ENCODE measurements at places on chromosomes 16 and 17.

DNA sequence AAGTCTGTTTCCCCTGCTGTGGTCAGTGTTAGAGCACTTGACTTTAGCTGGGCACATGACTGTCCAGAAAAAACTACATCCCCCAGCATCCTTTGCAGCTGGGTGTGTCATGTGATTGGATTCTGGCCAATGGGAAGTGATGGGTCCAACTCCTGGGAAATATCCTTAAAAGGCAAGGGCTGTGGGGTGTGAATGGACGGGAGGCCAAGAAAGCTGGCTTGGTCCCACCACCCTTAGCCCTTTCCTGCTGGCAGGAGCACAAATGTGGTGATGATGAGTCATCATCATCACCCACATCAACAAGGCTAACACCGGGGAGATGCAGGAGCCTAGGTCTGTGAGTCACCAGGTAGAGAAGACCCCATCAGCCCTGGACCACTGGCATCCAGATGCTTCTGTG lies 341.7 kb downstream of the C16orf95 start:
- no peak for DNase-seq

DNA sequence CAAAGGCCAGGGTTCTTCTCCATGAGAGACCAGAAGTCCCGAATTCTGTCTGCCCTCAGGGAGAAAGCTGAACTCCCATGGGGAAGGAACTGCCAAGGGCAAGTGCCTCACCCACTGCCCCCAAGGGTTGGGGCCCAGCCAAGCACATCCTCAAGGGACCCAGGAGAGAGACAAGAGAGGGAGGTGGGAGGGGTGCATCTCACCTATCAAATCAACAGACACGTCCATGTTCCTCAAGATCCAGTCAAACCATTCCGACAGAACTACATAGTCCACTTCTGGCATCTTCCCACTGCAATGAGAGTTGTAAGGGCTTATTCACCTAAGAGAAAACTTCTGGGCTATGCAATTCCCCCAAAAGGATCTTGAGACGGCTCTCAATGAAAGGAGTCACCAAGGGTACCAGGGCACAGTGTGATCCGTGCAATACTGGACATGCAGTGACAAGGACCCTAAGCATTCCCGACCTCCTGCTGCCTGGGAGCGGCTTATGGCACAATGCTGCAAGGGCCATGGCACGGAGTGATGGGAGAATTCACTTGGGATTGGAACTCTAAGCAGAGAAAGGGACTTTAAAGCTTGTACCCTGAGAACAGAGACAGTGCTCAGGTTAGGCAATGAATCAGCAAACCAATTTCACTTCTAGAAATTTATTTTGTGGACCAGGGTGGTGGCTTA lies 32.2 kb downstream of the TK2 start:
- no peak for DNase-seq

- no peak for DNase-seq
Observed at GRCh38 chr16:86569701-86570447, 3.2 kb downstream of the FOXC2 start.

GRCh38 chr16:84084570-84085270 lies 32.0 kb downstream of the MBTPS1 start:
- DNase-seq, result peak; percentile 72

DNA sequence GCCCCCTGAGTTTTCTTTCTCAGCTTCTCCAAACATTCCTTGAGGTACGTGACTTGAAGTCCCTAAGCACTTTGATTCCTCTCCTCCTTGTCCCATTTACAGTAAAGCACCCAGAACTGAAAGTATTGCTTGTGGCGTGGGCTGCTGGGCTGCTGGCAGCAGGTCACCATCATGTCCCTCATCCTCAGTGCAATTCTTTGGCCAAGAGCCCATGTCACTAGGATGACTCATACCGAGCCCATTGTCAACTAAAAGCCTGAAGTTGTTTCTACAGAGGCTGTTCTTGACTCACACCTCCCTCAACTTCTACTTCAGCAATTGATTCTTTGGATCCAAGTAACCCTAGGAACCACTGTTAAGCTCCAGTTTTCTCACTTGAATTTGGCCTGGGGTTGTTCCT lies 54.3 kb downstream of the KPNA2 start:
- DNase-seq, result no peak

- no peak for DNase-seq
Observed at GRCh38 chr17:21425736-21426135, 49.6 kb downstream of the KCNJ12 start.

DNA sequence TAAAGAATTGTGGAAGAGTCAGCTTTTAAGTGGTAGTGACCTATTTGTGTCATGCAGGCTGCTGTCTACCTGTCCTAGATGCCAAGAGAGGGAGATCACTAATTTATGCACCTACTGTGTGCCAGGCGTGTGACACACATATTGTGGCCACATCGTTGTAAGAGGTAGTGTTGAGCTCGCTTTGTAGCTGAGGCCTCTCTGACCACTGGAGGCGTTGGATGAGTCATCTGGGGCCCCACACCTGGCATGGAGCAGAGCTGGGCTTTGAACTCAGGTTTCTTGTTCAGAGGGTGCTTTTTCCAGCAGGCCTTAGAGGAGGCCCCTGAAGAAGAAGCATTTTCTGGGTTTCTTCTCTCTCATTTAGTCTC lies 52.3 kb upstream of the LGALS9 start:
- DNase-seq, result peak; percentile 51

DNA sequence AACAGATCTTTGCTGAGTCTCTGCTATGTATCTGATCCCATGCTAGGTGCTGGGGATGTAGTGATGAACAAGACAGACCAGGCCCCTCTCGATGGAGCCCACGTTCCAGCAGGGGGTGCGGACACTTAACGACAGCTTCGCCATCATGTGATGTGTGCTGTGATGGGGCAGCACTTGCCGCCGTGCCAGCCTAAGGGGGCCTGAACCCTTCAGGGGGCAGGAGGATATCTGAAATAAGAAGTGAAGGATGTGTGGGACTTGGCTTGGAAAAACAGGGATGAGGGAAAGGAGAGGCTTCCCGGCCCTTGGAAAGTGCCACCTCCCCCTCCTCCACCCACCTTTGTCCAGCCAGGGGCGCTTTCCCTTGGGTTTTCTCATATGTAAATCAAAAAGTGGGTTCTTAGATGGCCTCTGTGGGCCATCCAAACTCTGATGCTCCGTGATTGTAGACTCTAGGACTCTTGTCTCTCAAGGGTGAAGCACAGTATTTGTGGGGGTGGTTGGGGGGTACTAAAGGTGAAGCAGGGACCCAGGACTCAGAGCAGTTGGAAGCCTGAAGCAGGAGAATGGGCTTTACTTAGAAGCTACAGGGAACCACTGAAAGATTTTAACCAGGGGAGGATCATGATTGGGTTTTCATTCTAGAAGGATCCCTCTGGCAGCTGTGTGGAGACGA lies 4.0 kb upstream of the DLX3 start:
- DNase-seq, result no peak

DNA sequence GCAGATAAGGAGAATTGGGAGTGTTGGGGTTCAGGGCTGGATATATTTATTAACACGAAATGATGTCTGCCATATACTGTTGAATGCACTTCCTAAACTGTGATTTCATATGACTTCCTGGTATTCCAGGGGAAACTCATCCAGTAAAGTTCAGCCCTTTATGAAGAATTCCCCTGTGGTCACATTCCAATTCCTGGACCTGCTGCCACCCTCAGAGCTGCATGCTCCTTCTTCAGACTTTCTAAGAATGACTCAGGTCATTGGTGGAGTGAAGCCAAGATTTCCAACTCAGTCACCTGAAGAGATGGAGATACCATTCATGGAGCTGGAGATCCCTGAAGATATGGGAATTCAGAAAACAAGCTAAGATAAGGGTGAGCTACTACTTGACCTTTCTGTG lies 114.2 kb upstream of the TMEM97 start:
- DNase-seq, result no peak

- no peak for DNase-seq
Observed at GRCh38 chr17:69609473-69610305, 195.2 kb downstream of the MAP2K6 start.

DNA sequence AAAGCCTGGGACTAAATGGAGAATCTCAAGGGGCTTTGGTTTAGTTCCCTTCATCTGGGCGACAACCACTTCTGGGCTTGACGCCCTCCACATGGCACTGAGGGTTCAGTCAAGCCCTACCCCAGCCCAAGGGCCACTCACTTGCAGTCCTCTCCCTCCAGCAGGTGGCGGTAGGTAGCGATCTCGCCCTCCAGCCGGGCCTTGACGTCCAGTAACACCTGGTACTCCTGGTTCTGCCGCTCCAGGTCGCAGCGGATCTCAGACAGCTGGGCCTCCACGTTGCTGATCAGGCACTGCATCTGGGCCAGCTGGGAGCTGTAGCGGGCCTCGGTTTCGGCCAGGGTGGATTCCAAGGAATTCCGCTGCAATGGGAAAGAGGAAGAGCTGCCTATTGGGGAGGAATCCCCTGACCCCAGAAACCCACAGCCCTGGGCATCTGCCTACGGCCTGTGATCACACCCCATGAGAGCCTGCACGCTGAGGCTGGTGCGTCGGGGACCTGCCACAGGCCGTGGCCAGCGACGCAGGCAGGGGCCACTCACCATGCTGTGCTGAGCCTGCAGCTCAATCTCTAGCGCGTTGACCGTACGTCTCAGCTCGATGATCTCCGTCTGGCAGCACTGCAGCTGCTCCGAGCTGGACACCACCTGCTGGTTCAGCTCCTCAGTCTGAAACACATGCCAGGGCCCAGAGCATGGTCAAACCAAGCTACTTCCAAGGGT lies 2.7 kb downstream of the KRT36 start:
- no peak for DNase-seq

GRCh38 chr16:29674188-29674587 lies 4.8 kb upstream of the QPRT start:
- no peak for DNase-seq

- no peak for DNase-seq
Observed at GRCh38 chr17:57512258-57512657, 232.8 kb downstream of the CCDC182 start.

GRCh38 chr17:66949501-66949900 lies 15.0 kb upstream of the CACNG4 start:
- DNase-seq, result no peak

- DNase-seq, result no peak
Observed at GRCh38 chr17:3565143-3565542, 7.5 kb upstream of the TRPV3 start.

- DNase-seq, result no peak
Observed at GRCh38 chr16:22814711-22815105, 746 bp downstream of the HS3ST2 start.

DNA sequence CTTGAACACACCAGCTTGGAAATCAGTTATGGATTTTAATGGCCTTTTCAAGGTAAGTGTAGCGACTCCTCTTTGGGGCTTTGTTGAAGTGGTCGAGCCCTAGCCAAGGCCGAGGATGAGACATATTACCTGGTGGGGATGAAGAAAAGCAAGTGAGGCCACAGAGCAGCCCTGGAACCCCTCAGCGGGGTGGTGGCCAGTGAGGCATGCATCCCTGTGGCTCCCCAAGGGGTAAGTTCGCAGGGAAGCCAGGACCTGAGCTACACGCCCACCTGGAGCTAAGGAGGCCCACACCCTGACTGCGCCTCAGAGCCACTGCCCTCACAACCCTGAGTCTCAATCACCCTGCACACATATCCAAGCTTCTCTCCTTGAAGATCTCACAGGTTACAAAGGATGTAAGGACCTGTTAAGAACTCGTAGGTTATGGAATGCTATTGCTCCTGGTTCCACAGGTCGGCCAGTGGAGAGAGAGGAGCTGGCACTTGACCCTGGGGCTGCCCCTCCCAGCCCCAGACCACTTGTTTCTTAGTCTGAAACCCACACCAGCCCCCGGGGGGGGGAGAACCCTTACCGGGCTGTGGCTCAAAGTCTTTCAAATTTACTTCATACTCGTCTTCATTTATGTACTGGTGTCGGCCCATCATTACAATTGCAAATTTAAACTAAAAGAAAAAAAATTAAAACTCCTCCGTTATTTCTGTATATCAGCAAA lies 12.0 kb downstream of the LITAFD start:
- no peak for DNase-seq

- DNase-seq, result peak; percentile 19
Observed at GRCh38 chr16:9012848-9013507, 49.3 kb upstream of the USP7 start.

GRCh38 chr17:7293816-7294613 lies 424 bp downstream of the YBX2 start:
- no peak for DNase-seq

- DNase-seq, result no peak
Observed at GRCh38 chr17:37762666-37763065, 17.8 kb upstream of the HNF1B start.

DNA sequence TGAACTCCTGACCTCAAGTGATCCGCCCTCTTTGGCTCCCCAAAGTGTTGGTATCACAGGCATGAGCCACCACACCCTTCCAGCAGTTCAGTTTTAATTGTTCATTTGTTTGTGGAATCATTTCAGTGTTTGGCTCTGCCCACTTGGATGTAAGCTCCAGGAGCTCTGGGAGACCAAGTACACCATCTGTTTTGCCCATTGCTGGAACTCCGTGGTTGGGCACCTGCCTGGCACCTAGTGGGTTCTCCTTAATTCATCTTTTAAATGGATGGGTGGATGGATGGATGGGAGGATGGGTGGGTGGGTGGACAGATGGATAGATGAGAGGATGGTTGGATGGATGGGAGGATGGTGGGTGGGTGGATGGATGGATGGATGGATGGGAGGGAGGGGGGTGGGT lies 953 bp upstream of the NECAB2 start:
- no peak for DNase-seq

DNA sequence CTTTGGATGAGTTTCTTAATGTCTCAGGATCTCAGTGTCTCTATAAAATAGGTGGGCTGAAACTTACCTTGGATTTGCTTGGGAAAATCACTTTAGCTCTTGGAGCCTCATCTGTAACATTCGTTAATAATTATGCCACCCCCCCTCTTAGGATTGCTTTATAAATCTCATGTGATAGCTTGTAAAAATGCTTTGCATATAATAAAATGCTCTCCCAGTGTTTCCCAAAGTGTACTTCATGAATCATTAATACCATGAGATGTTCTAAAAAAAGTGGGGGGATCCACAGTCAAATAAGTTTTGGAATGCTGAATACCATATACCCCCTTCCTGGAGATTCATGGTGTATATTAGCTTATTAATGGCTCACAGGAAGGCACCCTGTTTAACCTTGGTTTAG lies 5.2 kb downstream of the KRT39 start:
- DNase-seq, result no peak

- no peak for DNase-seq
Observed at GRCh38 chr17:15900871-15901270, 44.1 kb upstream of the ADORA2B start.

GRCh38 chr17:81553616-81554181 lies 1.5 kb upstream of the FAAP100 start:
- DNase-seq, result peak; percentile 20

DNA sequence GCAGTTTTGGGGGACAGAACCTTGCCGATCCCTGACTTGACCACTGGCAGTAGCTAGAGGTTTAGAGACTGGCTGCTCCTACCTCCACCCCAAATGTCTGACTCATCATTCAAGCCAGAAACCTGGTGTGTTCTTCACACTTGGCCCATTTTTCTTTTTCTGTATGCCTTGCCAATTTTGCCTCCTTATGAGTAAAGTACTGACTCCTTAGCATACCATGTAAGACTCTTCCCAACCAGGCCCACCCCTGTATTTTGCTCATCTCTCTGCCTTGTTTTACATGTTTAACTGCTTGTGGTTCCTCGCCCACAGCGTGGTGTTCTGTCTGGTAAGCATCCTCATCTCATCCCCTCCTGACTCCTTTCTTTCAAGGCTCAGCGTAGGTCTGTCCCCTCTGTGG lies 37.9 kb downstream of the NUP88 start:
- DNase-seq, result no peak

Measured in activated naive CD4-positive, alpha-beta T cell treated with anti-CD3 and anti-CD28 coated beads, Interleukin-2, amount 50 U/mL, for 16 hours (primary cell).